ENCODE measurements at places on chromosomes 3 and 15.

GRCh38 chr3:143120716-143121240, 1.2 kb downstream of the CHST2 start:
- no peak for DNase-seq

DNA sequence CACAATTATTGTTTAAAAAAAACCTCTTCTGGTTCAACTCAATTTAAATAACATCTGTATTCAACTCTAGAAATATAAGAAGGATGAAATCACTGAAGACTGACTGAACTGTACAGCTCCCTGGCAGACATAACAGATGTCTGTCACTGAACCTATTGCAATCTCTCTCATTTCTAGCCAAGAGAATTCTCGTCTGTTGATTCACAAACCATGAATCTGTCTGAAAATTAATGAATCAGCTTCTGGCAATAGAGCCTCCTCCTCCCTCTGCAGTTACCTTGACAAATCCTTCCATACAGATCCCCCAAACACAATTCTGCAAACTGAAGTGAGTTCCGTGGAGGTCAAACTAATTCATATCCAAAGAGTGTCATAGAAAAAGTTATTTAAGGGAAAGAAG, 561.4 kb downstream of the PYDC2 start:
- DNase-seq = no peak

GRCh38 chr15:31352911-31353811, 26.5 kb downstream of the KLF13 start:
- peak; percentile 69 for DNase-seq

DNA sequence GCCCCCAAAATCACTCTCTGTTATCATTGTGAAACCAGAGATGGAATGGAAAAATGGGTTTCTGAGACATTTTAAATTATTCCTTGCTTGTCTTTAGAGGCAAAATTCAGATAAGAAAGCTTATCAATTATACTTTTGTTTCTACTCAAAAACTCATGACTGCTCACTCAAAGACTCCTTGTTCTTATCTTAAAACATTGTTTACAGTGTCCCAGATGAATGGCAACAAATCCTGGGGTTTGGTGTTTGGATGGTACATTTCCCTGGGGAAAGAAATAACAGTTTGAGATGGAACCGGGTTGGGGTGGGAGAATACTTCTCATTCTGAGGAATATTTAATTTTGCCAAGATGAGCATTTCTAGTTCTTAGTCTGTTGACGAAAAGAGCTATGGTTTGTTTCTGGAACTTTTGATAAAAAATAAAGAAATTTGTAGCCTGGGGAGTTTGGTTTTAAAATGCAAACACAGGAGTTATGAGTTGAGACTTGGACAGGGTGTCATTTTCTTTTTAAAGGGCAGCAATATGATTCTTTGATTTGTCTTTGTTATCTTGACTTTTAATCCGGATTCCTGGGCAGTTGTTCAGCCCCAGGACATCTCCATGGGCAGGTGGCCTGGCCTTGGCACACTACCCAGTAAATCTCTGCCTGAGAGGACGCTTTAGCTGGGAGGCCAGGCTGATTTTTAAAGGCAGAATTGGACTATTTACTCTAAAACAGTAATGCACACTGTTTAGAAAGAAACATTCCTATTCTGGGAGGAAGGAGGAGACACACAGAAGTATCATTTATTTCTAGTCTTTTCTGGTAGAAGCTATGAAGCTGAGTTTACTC, 32.4 kb downstream of the BTD start:
- no peak for DNase-seq

DNA sequence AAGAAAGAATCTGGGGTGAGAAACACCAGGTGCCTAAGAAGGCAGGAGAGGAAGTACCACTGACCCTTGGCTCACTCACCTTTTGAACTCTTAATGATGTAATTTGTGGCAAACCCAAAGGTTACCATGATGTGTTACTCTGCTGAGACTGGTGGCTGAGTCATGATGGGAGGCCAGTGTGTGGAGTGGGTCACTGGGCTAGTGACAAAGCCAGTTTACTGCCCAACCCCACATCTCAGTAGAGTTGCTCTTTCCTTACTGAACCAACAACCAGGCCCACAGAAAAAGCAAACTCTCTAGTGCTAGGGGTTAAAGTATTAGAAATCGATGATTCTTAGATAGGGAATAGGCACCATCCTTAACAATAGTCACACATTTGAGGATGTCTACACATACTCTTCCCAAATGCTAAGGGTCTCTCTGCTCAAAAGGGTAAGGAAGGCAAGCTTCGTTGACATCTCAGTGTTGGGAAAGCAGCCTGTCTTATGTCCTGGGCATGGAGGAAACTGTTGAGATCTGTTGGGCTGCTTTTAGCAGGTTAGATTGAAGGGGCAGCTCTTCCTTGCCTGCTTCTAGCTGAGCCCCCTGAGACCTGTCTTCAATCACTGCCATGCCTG, 3.1 kb downstream of the RBP2 start:
- DNase-seq = no peak

DNA sequence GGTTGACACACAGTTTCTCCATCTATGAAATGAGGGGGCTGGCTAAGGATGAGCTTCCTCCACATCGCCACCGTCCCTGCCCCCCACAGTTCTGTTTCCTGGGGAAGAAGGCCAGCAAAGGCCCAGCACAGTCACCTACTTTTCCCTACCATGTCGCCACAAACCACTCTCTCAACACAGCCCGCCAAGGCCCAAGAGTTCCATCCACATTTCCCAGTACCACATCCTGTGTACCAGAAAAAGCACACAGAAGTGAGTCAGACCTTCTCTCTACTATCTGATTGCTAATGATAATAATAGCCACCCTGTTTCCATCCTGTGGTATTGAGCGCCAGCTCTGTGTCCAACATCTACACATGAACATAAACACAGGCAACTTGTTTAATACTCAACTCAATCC, 30.3 kb upstream of the C15orf39 start:
- no peak for DNase-seq

- DNase-seq = no peak
These were observed 315.7 kb upstream of the GADL1 start for GRCh38 chr3:31210068-31210645.

DNA sequence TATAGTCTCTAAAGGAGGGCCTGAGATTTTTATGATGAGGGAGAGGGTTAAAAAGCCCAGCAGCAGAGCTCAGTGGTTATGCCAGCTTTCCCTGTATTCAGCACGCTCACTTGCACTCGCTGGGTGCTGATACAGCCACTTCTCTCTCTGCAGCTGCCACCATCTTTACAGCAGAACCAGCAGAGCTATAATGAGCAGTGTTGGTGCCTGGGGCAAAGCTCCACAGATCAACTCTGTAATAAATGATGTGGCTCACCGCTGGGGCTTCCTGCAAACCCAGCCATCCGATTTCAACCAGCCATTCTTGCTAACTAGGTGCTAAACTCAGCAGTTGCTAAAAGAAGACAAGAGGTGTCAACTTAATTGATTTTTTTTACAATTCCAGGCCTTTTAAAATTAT, 48.0 kb downstream of the ARNT2 start:
- DNase-seq = no peak

DNA sequence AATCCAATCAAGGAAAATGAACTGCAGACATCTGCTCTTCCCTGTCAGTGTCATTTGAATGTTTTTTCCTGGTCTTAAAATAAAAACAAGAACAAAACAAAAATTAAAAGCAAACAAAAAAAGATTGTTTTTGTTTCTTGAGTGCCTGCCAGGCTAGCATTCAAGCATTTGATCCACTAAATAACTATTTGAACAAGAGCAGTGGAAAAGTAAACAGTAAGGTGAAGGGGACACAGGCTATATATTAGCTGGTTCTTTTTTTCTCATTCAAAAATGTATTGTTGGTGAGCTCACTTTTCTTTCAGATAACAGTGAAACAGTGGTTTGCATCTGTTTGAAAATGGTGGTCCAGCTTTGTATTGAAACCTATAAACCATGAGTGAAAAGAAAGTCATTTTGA, 586.9 kb upstream of the SGO1 start:
- DNase-seq = no peak

- no peak for DNase-seq
These were observed 15.2 kb downstream of the DAZL start for GRCh38 chr3:16589867-16590624.

GRCh38 chr3:8709287-8709686, 24.3 kb upstream of the CAV3 start:
- DNase-seq = no peak

Data from left kidney (tissue), 8 donors.